Neural progenitor cell (in vitro differentiated cells): ENCODE measurements at places on chromosomes 6 and 20.

- DNase-seq = no peak
These were observed 29.5 kb upstream of the ILRUN start for GRCh38 chr6:34726055-34726454.

GRCh38 chr6:99512033-99512432, 3.2 kb downstream of the USP45 start:
- no peak for DNase-seq

DNA sequence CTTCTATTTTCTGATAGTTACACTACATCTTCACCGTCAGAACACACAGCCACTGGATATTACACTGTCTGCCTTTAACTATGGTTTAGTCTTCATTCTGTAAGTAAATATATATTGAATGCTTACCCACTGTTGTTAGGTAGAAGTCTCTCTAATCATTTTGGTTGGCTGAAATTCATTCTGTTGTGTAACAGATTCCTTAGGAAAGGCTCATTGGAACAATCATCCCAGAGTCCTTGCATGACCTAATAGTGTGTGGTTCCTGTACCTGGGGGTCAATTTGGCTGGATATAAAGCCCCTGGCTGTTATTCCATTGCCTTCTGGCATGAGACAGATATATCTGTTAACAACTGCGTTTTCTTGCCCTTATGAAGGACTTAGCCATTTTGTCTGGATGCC, 9.9 kb downstream of the BLOC1S5 start:
- DNase-seq = no peak

DNA sequence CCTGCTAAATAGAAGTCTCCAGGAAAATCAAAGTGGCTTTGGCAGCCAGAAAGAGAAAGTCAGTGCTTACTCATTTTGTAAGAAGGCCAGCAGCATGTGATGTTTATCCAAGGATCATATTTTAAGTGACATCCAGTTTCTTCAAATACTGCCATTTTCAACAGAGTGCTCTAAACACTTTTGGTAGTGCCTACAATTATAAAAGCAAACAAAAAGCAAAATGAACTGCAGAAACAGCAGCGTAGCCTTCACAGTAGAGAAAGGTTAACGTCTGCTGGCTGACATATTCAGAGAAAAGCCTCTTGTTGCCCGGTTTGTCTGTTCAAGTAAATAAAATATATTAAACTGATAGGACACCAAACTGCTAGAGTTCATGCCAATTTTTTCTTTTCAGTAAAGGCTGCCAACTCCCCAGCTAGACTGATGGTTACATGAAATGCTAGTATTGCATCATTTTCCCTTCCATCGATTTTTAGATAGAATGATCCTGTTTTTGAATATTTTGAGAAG, 705.7 kb upstream of the SLC35B3 start:
- no peak for DNase-seq

DNA sequence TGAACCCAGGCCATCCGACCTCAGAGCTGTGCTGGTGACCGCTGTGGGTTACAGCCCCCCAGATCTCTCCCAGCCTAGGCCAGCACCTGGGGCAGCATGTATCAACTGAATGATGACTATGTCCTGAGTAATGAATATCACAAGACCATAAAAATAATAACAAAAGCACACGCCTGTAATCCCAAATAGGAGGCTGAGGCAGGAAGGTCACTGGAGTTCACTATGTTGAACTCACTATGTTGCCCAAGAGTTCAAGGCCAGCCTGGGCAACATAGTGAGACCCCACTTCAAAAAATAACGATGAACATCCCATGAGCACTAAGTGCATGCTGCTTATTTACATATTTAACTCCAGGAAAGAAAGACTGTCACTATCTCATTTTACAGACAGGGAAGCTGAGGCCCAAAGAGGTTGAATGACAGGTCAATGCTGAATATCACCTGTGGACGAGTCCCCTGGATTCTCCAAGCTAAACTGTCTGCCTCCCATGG, 92.3 kb downstream of the NFATC2 start:
- DNase-seq = no peak

DNA sequence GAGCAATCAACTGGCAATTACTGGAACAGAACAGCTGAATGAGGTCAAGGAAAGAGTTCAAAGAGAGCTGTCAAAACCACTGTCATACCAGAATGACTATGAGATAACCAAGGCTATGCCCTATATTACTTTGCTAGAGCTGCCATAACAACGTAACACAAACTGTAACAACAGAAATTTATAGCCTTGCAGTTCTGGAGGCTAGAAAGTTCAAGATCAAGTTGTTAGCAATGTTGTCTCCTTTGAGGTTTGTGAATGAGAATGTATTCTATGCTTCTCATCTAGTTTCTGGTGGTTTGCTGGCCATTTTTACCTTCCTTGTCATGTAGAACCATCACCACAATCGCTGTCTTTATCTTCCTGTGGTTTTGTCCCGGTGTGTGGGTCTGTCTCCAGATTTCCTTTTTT, 1323.0 kb upstream of the GJE1 start:
- DNase-seq = no peak

GRCh38 chr20:45629496-45630100, at the start of gene WFDC10A:
Gene WFDC10A, plus strand, starts transcription at chr20:45629739. Its CDS starts 75 bp downstream, at chr20:45629814.
- DNase-seq = peak; percentile 66

- DNase-seq = no peak
These were observed 10.3 kb upstream of the RALY start for GRCh38 chr20:33983371-33983770.

GRCh38 chr6:168286116-168286515, 33.5 kb downstream of the DACT2 start:
- DNase-seq = no peak
